ENCODE measurements at places on chromosomes 5 and 9.

DNA sequence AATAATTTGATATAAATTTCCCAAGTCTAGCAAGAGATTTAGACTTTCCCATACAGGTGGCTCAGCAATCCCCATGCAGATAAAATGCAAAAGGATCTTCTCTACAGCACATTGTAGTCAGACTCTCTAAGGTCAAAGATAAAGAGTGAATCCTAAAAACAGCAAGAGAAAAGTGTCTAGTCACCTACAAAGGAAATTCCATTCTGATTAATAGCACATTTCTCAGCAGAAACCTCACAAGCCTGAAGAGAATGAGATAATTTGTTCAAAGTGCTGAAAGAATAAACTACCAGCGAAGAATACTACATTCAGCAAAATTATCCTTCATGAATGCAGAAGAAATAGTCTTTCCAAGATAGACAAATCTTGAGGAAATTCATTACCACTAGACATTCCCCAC is 493.3 kb downstream of the PRELID2 start:
- no peak for DNase-seq

DNA sequence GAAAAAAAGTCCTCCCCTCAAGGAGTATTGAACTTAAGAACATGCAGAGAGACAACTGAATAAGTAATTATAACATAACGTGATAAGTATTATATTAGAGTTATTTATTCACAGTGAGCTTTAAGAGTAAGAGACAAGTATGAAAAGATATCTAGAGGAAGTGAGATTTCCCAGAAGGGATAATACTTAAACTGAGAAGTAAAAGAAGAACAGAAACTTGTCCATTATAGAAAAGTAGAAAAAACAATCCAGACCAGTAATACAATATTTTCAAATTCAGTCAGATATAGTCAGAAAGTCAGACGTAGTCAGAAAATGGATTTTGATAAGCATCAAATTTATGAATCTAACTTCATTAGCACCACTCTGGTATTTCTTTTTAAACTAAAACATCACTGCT is 613.0 kb upstream of the CCNG1 start:
- no peak for DNase-seq

DNA sequence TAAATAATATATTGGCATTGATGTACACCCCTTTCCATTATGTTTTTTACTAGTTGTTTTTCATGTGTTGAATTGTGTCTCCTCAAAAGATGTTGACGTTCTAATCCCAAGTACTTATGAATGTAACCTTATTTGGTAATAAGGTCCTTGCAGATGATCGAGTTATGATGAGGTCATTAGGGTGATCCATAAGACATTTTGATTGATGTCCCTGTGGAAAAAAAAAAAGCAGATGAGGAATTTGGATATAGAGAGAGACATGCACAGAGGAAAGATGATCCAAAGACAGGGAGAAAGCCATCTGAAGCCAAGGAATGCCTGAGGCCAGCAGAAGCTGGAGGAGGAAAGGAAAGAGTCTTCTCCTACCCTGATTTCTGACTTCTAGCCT is 632.7 kb downstream of the TLR4 start:
- DNase-seq, result no peak

- DNase-seq, result no peak
These were observed 9.1 kb upstream of the EXOC3 start for GRCh38 chr5:433836-434235.

GRCh38 chr9:78187763-78188484 is 48.0 kb upstream of the CEP78 start:
- DNase-seq, result no peak

DNA sequence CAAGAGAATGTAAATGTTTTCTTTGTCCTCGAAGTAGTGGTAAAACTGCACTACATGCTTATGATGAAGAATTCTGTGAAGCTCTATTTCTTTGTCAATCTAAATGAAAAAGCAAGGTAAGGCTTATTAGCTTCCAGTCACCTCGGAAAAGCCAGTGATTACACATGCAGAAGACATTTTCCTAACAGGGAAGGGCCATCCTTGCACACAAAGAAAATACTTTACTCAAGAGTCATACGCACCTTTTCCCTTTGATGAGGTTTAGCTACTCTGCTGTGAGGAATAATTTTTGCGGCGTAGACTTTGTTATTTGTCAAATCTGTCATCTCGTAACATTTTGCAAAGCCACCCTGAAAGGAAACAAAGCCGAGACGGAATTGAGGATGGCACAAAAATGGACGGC is 1.1 kb downstream of the PLK2 start:
- no peak for DNase-seq

- DNase-seq, result no peak
These were observed 194.3 kb downstream of the SEMA5A start for GRCh38 chr5:9351546-9351945.

DNA sequence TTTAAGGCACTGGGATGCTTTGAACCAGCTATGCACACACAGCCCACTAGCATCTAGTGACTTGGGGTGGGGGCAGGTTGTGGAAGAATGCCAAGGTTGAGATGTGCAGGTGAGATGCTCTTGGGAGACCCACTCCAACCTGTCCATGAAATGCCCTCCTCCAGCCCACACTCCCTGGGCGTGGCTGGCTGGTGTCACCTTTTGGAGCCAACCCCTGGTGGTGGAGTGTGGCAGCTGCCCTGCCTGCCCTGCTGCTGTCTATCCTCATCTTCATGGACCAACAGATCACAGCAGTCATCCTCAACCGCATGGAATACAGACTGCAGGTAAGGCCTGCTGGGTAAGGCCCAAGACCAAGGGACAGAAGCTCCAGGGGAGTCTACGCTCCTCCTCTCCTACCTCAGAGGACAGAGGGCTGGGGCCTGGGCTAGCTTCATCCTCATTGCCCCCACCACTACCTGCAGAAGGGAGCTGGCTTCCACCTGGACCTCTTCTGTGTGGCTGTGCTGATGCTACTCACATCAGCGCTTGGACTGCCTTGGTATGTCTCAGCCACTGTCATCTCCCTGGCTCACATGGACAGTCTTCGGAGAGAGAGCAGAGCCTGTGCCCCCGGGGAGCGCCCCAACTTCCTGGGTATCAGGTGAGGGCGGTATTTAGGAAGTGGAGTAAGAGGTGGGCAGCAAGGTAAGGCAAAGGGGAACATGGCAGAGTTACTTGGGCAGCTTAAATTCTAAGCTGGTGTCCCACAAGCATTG is 7.4 kb downstream of the SLC4A9 start:
- DNase-seq, result no peak

DNA sequence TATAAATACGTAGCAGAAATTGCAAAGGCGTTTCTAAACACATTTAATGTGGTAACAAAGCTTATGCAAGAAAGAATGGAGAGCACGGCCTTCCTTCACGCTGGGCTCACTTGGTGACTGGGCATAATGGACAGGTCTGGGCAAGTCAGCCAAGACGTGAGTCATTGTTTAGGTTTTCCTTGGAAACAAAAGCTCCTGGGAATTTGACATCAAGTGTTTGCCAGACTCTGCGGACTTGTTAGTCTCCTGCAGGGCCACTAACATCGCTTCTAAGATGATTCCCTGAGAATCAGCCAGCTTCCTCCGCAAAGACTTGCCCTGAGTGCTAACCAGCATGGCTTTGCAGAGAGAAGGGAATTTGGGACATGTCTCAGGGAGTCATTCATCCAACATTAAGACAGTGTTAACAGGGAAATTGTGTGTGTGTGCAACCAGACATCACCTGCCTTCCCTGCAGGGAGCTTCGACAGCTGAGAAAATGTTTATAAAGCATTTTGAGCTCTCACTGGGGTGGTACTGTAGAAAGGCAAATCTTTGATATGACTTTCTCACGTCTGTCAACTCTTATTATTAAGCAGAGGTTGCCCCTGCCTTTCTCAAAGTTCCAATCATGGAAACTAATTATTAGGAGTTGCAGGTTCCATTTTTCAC is 182.5 kb downstream of the NTRK2 start:
- DNase-seq, result no peak

- DNase-seq, result no peak
These were observed 440.4 kb upstream of the GRIN3A start for GRCh38 chr9:102178811-102179210.

- no peak for DNase-seq
These were observed 98.0 kb upstream of the MAP1B start for GRCh38 chr5:72009280-72009679.

Measured in SK-N-MC (cell line).